ENCODE measurements at places on chromosomes 7 and 10.

DNA sequence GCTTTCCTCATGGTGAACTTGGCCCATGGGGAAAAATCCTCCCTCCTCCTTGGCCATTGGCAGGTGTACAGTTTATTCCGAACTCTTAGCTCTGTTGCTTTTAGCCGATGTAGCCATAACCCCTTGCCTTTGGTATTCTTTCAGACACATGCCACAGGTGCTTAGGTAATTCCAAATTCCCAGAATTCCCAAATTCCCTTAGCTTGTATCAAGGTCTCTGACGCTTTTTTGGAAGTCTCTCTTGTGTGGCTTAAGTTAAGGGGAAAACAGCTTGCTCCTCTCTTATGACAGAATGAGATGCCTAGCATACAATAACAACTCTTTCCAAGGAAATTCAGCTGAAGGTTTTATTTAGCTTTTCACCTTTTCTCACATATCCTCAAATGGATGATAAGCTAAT, 68.0 kb downstream of the SUGCT start:
- no peak for DNase-seq

DNA sequence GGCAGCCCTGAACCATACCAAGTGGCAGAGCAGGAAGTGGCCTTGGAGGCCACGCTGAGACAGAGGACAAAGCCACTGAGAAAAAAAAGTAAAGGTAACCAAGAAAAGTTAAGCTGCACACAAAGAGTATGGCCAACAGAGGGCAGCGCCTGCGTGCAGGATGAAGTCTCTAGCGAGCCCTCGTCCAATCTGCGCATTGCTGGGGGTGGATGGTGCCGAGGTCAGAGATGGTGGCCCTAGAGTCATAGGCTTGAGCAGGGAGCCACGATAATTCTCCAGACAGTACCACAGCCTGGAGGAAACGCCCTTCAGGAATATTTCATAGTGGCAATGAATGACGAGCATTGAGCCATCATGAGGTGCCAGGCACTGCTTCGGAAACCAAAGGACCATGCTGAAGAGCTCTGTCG, 9.7 kb downstream of the ATP6V0E2 start:
- DNase-seq = no peak

DNA sequence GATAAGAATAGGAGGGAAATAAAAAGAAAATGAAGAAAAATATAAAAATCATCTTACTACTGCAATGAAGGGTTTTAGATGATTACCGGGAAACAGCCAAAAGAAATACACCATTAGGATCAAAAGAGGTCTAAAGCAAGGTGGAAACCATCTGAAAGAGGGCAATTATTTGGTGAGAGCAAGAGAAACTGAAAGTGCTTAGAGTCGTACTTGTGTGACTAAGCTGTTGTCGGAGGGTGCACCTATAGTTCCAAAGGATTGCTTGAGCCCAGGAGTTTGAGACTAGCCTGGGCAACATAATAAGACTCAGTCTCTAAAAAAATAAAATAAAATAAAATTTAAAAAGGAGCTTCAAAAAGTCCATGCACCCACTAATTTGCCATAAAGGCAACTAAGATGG, 169.5 kb downstream of the DKK1 start:
- DNase-seq = no peak

DNA sequence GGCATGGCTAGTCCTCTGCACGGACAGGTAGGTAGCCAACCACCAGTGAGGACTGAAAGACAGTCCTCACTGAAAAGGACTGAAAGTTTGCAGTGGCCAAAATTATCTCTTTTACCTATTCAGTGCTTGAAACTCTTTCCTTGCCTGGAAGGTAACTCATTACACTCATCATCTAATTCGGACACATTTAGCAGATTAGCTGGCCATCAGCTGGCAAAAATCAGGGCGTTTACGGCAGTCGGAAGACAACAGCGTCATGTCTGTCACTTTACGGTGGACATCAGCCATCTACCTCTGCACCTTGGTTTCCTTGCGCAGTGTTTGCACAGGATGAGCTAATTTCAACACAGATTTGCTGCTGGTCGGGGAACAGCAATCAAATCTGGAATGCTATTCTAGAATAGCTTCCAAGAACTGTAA, 740 bp downstream of the ANXA7 start:
- no peak for DNase-seq

DNA sequence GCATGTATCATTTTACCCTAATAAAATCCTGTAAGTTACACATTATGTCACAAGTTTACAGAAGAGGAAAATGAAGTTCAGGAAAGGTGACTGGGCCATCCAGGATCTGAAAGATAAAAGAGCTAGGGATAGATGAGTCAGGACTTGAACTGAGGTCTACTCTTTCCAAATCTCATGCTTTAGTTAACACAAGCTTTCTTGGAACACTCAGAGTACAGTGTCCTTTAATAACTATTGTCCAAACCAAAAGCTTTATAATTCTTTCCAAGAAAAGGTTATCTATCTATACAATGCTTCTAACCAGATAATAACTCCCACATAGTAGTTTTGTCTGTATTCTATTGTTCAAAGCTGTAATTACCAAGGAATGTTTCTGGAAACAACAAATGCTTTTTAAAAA, 164.6 kb downstream of the LRRN3 start:
- DNase-seq = no peak

GRCh38 chr7:30173058-30173897, 38.5 kb downstream of the MTURN start:
- no peak for DNase-seq

DNA sequence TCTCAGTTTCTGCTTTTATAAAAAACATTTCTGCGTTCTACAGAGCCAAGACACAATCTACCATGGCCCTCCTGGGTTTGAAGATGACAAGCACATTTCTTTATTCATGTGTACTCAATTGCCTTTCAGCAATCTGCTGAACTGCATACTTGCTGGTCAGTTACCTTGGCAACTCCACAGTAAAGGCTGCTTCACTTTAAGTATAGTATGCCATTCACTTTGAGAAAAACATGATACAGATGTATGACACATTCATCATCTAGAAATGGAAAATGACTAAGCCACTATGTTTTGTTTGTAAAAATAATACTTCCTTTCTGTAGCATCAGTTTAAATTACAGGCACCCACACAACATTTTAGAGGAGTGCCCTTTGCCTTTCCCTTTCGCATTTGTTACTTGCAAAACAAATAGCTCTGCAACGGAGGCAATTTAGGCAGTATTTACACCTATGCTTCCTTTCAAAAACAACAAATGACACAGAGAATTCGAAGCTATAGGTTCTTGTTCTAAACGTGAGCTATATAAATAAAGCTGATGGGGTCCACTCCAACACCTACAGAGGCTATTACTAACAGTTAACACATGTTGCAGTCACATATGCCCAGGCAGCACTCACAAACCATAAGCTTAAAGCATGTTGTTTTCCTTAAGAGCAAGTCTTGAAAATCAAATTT, 23.5 kb downstream of the SGCE start:
- no peak for DNase-seq

GRCh38 chr10:33347211-33347610, 12.7 kb upstream of the NRP1 start:
- no peak for DNase-seq

GRCh38 chr7:54817152-54817551, 58.1 kb upstream of the SEC61G start:
- no peak for DNase-seq

DNA sequence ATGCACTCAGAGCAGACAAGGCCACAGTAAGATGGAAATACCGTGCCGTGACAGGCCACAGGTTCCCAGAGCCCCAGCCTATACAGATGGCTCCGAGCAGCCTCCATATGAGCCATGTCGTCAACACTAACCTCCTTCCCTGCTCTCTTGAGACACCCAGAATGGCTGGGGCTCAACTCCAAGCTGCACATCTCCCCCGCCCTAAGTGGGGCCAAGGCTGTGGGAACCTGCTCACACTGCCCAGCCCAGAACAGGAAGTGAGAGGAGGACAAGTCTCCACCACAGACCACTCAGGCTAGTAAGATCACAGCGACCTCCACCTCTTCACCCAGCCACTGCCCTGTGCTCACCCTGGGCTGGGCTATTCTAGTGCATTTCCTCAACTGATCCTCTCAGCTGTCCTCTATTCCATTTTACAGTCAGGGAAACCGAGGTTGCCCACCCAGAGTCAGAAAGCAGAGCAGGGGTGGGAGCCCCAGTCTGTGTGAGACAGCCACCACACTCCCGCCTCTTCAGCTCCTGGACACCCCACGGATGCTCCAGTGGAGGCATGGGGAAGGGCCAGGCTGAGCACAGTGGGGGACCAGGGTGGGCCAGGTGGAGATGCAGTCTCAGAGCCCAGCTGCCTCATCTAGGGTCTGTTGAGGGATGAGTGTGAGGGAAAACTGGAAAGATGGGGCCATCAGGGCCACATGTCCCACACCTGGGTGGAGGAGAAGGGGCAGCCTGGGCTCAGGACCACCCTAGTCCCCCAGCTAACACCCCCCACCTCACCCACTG, 11.6 kb downstream of the GRID1 start:
- DNase-seq = no peak

DNA sequence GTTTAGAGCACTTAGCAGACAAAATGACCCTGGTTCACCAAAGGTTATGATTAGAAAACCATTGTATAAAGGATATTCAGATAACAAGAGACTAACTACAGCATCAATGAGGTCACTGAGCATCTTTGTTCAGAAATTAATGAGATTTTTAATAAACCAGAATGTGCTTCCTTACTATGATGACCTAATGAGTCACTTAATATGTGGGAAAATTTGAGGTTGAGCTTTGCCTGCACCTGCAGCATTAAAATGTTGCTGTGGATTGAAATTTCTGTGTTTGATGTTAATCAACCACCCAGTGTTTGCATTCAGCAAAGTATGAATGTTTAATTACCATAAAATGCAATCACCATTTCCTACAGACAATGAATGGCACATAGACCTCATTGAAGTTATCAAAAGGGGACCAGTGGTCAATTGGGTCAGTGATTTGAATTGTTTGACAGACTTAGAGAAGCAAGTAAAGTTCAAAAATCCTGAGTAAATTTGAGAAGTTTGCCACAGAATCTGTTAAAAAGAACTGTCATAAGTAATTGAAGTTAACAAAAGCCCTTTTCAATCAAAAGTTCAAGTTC, 45.8 kb downstream of the EXOC6 start:
- DNase-seq = no peak

DNA sequence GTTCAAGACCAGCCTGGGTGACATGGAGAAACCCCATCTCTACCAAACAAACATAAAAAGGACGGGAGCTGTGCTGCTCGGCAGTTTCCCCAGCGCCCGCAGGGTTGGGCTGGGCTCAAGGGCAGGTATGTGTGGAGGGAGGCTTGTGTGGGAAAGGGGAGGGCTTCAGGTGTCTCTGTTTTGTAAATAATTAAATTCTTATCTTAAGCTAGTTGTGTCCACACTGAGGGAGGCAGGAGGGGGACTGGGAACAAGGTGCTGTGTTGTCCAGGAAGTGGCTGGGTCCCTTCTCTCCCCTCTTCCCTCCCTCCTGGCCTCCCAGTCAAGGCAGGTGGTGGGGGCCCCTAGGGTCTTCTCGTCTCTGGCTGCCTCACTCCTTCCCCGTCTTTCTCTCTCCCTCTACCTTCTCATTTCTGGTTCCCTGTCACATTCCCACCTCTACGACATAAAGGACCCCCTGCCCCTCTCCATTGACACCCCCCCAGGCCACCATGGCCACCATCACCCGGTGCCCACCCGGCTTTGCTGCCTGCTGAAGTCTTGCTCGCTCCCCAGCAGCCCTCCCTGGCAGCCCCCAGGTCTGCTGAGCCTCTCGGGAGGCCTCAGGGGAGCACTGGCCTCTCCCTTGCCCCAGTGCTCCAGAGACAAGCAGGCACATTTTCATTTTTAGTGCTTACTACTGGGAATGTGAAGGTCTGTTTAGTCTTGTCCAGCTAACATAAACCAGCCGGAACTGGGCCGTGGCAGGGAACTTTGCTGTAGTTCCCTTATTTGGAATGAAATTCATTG, 19.3 kb downstream of the NEURL1 start:
- DNase-seq = no peak

DNA sequence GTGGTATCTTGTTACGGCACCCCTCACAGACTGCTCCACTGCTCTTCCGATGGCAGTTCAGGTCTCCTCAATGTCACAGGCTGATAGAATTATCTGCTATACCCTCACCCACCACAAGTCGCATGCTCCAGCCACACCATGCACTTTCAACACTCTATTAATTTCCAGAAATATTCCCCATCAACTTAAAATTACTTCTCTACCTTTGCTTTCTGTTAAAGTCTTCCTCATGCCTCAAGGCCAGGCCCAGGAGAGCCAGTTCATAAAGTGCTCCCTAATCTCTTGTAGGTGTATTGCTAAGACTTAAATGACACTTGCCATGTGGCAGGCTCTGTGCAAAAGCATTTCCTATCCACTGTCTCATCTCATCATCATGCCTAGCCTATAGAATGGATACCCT, 105.9 kb upstream of the ARID5B start:
- DNase-seq = no peak

GRCh38 chr7:149722356-149722957, 50.9 kb downstream of the ZNF467 start:
- DNase-seq = no peak

DNA sequence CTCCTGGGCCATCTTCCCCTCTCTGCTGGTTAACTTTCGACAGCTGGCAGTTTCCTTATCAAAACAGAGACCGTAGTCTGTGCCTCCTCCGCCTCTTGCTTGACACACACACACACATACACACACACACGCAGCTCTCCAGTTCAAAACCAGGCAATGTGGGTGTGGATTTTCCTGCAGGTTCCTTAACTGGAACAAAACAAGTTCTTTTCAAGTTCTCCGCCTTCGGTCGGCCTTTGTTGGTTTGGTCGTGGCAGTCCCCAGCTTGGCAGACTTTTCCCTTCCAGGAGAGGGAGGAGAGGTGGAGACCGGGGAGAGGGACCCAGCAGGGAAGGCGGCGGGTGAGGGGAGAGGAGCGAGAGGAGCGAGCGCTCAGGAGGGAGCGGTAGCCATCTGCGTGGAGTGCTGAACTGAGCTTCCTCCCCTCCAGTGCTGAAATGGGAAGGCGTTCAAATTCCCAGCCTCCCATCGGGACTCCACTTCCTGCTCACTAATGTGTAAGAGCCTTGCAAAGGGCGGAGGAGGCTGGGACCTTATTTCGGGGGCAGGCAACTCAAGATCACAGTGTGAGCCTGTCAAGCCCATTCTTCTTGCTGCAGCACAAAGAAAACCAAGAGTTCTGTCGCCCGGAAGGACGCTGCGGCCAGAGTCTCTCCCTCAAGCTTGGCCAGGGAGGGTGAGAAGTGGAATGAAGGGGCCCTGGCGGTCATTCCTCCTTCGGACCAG, 120.6 kb downstream of the PRPF18 start:
- DNase-seq = no peak

- DNase-seq = no peak
These were observed 56.5 kb upstream of the SP4 start for GRCh38 chr7:21371360-21371759.
